ENCODE measurements at places on chromosomes 3 and 15. TPM values are rescaled to one million over a fixed set of nuclear protein-coding genes. Genes with fewer than 3 reads are reported as not detected.

DNA sequence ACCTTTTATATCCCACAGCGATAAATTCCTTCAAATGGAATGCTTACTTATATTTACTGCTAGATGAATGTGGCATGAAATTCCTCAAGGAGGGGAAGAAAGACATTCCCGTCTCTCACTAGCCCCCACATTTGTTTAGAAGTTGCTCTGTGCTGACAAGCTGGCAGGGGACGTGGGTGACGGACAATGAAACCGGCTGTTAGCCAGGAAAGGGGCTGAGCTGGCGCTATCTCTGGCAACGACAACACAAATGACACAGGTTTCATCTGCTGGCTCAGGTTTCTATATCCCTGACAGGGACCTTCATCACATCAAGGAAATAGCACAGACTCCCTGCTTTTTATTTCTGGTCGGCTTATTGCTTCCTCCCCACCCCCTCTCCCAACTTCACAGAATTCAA lies 15.8 kb downstream of the RUVBL1 start:
- peak; percentile 72 for DNase-seq

GRCh38 chr3:24368605-24369004 lies 126.0 kb downstream of the THRB start:
- no peak for DNase-seq

The ACTRT3 gene
- total RNA-seq: 3.0 TPM

DNA sequence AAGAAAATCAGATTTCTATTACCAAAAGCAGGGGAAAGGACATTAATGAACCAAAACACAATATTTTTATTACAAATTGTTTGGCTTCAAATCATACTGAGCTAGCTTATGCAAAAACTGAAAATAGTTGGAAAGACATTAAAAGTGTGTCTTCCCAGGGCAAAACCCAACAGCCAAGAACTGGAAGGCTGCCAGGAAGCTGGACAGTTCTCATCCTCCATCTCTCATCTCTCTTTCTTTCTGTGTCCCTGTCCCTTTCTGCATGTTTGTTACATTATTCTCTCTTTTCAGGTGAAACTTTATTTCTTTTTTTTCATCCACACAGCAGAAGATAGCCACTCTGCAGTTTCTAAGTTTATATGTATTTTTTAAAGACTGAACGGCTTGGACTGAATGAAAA lies 41.1 kb upstream of the SNTN start:
- no peak for DNase-seq

DNA sequence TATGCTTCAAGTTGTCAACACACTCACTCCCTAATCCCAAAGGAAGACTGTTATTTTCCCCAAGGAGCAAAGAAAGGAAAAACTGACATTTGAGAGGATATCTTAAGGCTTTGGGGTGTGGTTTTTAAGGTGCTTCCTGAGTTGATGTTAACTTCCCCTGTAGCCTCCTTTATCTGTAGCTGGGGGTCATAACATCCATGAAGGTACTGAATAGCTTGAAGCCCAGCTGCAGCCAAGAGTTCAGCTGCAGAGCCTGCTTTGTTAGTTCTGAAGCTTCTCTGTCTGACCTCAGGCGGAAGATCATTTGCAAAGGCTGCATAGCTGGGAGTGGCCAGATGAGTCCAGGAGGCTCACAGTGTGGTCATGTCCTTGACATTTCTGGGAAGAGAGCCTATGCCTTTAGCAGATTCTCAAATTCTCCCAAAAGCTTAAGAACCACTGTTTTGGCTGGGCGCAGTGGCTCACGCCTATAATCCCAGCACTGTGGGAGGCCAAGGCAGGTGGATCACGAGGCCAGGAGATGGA lies 165.4 kb downstream of the SV2B start:
- DNase-seq: no peak

- peak; percentile 54 for DNase-seq
These were observed 78.4 kb upstream of the RASGRF1 start for GRCh38 chr15:79168922-79169456.

DNA sequence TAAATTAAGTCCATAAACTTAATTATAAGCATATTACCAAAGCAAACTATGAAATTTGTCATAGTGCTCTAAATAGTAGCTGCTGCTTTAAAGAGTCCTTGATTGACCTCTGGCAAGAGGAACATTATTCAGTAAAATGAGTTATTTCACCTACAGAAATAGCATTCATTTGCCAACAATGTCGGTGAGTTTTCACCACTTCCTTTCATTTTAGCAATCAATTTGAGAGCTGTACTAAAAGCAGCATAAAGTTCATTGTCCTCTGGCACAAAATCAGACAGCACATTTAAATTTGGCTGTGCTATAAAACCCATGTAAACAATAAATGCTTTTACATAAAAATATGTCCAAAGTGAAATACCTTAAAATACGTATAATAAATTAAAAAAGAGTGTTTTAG lies 1515.7 kb downstream of the SI start:
- no peak for DNase-seq

The PDCD6IP gene
- 239 TPM for total RNA-seq

DNA sequence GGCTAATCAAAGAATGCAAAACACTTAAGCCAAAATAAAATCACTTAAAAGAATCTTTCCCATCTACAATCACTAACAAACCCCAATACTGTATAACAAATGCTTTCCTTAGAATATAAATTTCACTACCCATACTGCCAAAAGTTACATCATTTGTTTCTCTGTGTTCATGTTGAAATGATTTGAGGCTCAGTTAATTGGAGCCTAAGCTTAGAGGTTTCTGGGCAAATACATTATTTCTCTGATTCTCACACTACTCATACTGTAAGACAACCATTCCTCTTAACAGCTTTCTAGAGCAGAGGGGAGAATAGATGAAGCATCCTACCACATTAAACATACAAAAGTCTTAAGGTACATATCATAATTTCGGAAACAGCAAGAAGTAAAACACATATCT lies 2.1 kb downstream of the RIOX2 start:
- peak; percentile 42 for DNase-seq

GRCh38 chr3:152084441-152085158 lies 184.1 kb upstream of the MBNL1 start:
- no peak for DNase-seq

DNA sequence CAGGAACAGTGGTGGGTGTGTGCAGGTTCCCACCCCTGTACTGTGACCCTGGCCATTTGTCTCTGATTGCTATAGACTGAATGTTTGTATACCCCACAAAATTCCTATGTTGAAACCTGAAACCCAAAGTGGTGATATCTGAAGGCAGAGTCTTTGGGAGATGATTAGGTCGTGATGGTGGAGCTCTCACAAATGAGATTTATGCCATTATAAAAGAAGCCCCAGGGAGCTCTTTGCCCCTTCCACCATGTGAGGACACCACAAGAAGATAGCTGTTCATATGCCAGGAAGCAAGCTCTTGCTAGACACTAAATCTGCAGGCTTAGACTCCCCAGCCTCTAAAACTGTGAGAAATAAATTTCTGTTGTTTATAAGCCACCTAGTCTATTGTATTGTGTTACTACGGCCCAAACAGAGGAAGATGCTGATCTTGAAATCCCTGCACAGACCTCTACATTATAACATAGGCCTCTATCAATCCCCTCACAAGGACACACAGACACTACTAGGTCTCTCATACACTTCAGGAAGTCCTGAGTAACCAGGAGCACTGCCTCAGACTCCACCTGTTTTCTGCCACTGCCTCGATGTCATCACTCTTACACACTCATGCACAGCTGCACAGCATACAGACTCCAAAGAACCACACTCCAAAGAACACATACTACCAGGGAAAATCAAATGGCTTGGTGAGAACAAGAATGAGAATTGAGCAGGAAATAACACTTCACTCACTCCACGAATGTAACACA lies 14.7 kb downstream of the IGSF11 start:
- DNase-seq: no peak

The ARL14 gene
- total RNA-seq: not detected

The TM4SF4 gene
- total RNA-seq: 1.9 TPM

DNA sequence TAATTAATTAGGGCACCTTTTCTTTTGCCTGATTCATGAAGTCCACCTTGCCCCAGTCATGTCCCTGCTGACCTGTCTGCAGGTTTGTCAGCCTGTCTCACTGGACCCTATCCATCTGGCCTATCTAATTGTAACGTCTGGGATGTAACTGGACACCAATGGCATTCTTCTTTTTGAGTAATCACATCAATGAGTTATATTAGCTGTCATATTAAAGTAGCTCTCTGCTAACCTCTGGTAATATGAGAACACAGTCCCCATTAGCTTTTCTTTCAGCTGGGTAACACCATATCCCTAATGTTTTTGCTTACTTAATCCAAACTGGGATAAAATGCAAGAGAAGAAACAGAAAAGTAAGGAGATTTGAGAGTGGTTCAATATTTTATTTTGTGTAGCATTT lies 166.2 kb upstream of the VEPH1 start:
- DNase-seq: no peak

- peak; percentile 54 for DNase-seq
These were observed 1328.9 kb downstream of the ROBO2 start for GRCh38 chr3:78368636-78369345.

GRCh38 chr15:63634154-63634553 lies 37.0 kb downstream of the FBXL22 start:
- DNase-seq: no peak

- DNase-seq: no peak
These were observed 92.2 kb downstream of the TBC1D2B start for GRCh38 chr15:77985031-77985930.

DNA sequence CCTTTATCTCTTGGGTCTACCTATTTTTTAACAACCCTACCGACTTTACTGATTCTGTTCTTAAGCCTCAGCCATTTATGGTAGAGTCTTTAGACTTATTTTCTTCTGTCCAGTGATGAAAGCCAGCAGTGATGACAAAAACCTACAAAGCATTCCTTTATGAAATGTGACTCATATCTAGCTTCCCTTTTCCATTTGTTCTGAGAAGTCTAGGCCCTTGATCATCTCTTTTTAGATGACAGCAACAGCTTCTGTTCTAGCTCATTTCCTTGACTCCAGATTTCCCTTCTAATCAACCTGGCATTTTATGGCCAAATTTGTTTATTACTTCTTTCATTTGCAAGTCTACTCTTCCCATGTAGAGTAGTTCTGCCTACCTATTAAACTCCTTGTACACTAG lies 36.1 kb downstream of the CFAP44 start:
- DNase-seq: no peak

DNA sequence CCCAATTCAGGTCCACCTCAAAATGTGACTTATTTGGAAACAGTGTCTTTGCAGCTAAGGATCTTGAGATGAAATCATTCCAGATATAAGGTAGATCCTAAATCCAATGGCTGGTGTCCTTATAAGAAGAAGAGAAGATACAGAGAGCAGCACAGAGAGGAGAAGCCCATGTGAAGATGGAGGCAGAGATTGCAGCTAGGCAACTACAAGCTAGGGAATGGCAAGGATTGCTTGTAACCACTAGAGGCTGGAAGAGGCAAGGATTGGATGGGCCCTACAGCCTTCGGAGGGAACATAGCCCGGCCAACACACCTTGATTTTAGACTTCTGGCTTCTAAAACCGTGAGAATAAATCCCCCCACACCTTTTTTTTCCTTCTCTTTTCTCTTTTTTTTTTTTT lies 38.5 kb downstream of the SYN2 start:
- no peak for DNase-seq

DNA sequence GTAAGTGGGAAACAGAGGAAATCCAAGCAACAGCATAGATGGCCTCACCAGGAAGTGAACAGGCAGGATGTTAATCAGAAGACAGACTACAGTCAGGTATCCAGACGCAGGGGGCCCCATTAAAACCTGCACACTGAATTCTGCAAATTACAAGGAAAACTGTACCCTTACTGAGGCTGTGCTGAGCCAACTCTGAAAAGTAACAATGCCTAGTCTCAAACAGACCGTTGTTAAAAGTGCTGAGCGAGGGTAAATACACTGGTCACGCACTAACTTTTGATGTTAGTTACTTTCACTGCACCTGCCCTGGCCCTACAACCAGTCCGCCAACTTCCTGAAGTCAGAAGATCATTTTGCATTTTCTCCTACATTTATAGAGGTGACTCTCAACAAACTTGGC lies 1.0 kb downstream of the TAMM41 start:
- DNase-seq: peak; percentile 16

- DNase-seq: peak; percentile 78
These were observed 32.6 kb upstream of the ATP11B start for GRCh38 chr3:182760576-182761164.

The CLSTN2 gene
- total RNA-seq: 2.4 TPM

- DNase-seq: no peak
These were observed 186.7 kb downstream of the TJP1 start for GRCh38 chr15:29635513-29636098.

- no peak for DNase-seq
These were observed 99.1 kb downstream of the MESD start for GRCh38 chr15:80890341-80891005.

DNA sequence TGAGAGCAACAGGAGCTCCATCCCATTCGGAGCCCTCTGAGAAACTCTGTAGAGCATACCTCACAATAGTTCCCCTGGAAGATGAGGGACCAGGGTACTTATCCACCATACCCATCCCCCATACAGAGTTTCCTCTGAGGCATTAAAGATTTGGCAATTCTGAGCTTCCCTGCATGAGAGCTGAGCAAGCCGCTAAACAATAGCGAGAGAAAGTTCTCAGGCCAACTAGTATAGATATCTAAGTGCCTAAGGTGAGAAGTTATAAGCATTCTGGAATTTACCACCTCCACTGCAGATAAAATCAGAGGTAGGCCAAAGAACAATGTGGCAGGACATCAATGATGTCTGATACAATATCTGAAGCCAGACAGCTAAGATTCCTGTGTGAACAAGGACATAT lies 129.1 kb upstream of the MBNL1 start:
- DNase-seq: no peak

The ITGA11 gene
- total RNA-seq: 1.7 TPM

The IL17RE gene
- total RNA-seq: 22.9 TPM

- no peak for DNase-seq
These were observed 230.7 kb upstream of the TPRG1 start for GRCh38 chr3:188941103-188941502.

DNA sequence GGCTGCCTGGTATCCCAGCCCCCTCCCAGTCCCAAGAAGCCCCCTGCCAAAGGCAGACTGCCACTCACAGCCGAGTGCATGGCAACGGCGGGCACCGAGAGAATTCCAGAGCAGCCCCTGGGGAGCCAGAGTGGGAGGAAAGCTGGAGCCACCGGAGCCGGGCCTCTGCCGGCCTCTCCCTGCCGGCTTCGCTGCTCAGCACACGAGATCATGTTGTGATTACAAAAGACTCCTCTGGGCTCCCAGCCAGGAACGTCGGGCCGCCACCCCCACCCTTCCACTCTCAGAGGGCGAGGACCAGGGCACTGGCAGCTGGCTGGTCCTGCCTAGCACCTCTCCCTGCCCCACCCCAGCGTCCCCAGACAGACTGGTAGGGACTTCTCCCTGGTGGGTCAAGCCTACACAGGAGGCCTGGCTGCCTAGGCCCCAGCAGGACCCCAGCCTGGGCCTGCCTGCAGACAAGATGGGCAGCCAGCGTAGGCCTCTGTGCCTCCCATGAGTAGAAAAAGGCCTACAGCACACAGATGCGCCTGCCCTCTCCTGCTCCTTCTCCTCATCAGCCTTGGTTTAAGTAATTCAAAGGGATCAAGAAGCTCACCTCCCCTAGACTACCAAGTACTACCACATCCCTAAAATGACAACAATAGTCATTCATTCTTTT lies at the start of gene CCDC9B:
TSS of gene CCDC9B (minus strand) at position 200 of the 661 bp plus-strand sequence. CDS start at position 80, 120 bp downstream.
- DNase-seq: peak; percentile 92

- DNase-seq: no peak
These were observed 5.8 kb upstream of the DBR1 start for GRCh38 chr3:138180375-138181029.

The P3H2 gene
- total RNA-seq: 59.9 TPM
